Vein endothelial cell (primary cell): ENCODE measurements at places on chromosomes 16 and 17. TPM values are rescaled to one million over a fixed set of nuclear protein-coding genes. Genes with fewer than 3 reads are reported as not detected.

The KRT20 gene
- total RNA-seq = not detected in 2 replicates

The CCL7 gene
- 0.38 TPM in 1 of 2 replicates, not detected in the other for total RNA-seq

The CCL16 gene
- 0.65 and 0.86 TPM in 2 replicates for total RNA-seq

The CBFB gene
- 78.1 and 101 TPM in 2 replicates for total RNA-seq

The NEUROD2 gene
- total RNA-seq = not detected in 2 replicates

The CCL1 gene
- not detected in 2 replicates for total RNA-seq

The PVALEF gene
- total RNA-seq = not detected in 2 replicates

The NPIPA7 gene
- total RNA-seq = 1.1 and 2.0 TPM in 2 replicates

The ALDOC gene
- total RNA-seq = 12.4 and 22.5 TPM in 2 replicates

The HOXB1 gene
- not detected in 2 replicates for total RNA-seq

The TP53TG3F gene
- not detected in 2 replicates for total RNA-seq

The GAST gene
- not detected in 2 replicates for total RNA-seq

The GALK1 gene
- 50.5 and 65.7 TPM in 2 replicates for total RNA-seq

The NXN gene
- 61.4 and 94.7 TPM in 2 replicates for total RNA-seq

The GLIS2 gene
- 0.67 and 2.0 TPM in 2 replicates for total RNA-seq
